ENCODE measurements at places on chromosomes 1 and 21.

DNA sequence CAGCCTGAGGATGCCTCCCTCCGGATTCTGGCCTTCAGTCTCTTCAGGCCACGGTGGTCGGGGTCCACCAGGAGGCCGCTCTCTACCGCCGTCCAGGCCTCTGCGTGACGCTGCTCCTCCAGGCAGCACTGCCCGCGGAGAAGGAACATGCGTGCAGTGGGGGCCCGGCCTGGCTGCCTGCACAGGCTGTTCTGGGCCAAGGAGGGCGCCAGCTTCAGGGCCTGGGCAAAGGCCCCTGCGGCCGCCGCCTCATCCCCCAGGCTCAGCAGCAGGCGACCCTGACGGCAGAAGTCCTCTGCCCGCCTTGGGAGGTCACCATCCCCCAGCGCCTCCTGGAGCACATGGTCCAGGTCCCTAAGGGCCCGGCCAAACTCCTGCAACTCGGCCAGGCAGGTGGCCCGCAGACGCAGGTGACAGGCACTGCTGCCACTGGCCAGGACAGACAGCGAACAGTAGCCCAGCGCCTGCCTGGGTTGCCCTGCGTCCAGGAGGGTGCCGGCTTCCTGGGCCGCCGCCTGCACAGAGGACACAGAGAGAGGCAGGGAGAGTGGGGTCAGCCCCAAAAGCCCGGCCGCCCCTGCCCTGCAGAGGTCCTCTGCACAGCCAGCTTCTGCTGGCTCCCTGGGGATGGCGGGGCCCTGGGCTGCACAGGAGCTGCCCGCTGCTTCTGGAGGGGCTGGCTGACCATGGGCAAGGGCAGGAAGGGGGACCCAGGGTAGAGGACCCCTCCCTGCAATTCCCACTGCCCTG, 8.7 kb upstream of the MMEL1 start:
- DNase-seq: no peak

DNA sequence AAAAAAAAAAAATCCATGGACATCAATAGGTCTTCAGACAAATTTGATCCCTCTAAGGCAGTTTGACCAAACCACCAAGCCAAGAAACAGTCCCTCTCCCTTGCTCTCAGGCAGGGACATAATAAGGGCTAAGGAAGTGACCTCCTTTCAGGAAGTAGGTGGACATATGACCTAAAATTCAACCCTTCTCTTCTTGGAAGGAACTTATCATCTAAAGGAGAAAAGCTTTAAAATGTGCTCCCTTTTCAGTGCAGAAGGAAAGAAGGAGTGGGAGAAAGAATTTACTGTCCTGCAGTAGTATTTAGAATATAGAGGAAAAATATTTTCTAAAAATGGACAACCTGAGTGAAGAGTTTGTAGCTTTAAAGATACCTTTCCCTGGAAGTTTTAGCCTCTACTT, 118.1 kb downstream of the DTL start:
- DNase-seq: no peak

GRCh38 chr1:78004719-78005447, at the start of gene DNAJB4:
TSS of gene DNAJB4 (plus strand) at chr1:78004939. CDS start at chr1:78005111, 172 bp downstream.
- DNase-seq: peak; percentile 12

DNA sequence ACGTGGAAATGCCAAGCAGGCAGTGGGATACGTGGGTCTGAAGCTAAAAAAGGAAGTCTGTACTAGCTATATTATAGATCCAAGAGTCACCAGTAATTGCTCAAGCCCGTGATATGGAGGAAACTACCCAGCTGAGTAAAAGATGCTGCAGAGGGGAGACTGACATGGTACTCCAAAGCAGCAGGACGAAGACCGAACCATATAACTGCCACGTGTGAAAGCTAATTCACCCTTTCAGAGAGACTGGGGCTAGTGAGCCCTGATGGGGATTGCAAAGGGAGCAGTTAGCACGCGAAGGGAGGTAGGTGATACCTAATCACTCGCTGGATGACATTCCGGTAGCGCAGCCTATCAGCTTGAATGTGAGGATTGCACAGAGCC, 316 bp downstream of the AP4B1 start:
- no peak for DNase-seq

DNA sequence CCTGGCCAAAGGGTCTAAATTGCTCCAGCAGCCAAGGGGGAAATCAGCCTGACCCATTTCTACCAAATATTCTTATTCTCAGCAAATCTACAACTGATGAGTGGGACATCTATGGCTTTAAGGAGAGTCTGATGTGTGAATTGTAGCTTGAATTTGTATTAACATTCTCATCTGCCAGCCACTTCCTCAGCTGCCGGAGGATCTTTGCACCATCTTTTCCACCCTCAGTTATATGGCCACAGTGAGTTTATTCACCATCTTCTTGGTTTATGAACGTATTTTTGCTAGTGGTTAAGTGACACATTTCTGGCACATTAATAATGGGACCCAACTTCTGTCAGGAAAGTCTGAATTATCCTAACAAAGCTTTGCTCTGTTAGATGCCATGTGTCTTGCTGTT, 69.6 kb downstream of the COLGALT2 start:
- no peak for DNase-seq

- no peak for DNase-seq
These were observed 442 bp upstream of the CSMD2 start for GRCh38 chr1:34165422-34165921.

DNA sequence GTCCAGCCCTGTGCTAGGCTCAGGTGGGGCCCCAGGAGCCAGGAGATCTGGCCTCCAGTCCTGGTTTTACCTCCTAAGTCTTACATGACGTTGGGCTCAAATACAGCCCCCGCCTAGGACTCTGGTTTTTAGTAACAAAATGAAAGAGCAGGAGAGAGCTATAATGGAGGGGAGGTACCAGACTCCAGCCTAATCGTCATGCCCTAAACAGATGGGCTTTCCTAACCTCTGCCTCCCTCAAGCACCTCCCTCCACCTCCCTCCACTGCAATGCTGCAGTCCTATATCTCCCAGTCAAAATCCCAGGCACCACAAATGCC, 28.6 kb downstream of the TTC39A start:
- DNase-seq: no peak

DNA sequence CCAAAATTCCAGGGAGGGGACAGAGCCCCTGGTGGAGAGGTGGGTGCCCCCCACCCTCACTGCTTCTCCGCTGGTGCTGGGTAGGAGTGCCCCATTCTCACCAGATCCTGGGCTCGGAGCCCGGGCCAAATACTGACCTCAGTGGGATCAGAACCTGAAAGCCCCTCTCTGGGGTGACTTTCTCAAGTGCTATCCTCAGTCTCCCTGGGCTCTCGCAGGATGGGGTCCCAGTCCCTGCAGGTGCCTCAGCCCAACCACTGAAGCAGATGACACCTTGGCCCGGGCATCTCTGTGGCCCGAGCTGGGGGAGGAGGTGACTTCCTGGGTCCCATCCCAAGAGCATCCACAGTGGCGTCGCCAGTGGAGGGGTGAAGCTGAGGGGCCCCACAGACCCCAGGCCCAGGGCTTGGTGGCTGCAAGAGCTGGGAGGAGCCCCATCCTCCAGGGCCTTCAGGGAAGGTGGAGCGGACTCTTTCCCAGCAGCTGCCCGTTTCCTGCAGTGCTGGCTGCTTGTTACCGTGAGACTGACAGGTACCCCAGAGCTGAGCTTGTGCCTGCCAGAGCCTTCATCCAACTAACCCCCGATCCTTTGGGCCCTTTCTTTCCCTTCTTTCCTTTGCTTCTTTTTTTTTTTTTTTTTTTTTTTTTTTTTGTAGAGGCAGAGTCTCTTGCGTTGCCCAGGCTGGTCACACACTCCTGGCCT, 3.9 kb upstream of the FNDC10 start:
- no peak for DNase-seq

DNA sequence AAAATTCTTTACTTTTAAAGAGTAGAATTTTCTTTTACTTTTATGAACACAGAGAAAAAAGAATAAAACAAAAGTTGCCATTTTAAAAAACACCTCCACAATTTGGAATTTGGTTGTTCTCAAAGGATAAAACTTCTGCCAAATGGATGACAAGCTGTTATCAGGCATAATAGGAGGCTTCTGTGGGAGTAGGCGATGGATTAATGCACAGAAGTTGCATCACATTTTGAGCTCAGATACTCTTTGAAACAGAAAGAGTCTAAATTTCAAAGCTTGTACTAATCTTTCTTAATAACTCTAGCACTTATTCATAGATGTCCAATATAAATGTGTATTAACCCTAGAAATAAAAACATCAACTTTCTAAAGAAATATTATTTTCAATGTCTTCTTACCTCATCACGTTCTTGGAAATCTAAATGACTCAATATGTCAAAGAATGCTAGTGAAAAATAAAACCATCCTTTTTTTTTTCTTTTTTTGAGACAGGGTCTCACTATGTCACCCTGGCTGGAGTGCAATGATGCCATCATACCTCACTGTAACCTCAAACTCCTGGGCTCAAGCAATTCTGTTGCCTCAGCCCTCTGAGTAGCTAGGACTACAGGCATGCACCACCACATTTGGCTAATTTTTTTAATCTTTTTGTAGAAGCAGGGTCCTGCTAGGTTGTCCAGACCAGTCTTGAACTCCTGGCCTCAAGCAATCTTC, 112.8 kb upstream of the USP25 start:
- DNase-seq: no peak

DNA sequence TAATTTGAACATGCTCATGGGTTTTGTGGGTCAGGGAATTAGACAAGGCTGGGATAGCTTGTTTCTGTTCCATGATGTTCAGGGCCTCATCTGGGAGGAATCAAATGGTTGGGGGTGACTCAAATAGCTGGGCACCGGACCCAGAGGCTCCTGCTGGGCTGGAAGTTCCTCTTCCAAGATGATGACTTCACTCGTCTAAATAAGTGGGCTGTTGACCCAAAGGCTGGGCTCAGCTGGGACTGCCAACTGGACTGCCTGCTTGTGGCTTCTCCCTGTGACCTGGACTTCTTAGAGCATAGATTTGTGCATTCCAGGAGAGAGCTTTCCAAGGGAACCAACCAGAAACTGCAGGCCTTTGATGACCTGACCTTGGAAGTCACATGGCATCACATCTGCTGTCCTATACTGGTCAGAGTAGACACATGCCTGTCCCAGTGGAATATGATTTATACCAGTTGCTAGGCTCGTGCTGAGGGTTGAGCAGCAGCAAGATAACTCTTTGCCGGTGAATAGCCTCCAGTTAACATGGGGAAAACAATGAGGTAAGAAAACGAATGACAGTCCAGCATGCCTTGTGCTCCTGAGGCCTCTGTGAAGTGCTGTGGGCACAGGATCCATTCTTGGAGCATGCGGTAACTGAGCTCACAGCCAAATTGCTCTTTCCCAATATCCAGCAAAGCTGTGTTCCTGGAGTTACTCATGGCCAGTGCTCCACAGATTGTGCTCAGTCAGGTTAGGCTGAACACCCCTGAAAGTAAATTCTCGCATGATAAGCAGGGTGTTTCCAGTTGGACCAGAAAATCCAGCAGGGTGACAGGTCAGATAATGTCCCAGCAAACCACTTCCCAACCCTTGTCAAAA, 272.9 kb upstream of the TMEM51 start:
- no peak for DNase-seq

DNA sequence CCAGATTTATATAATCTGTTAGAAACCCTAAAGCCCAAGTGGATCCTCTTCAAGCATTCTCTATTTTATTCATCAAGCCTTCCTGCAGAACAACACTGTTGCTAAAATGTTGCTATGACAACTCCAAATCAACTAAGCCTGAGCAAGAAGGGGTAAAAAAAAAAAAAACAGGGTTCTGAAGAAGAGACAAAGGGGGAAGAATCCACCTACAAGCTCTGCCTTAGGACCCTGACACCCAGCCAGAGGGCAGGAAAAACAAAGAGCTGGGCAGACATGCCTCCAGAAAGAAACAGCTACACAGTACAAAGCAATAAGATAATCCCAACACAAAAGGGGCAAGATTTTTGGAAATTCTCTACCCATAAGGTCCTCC, 1.3 kb downstream of the USF1 start:
- no peak for DNase-seq

DNA sequence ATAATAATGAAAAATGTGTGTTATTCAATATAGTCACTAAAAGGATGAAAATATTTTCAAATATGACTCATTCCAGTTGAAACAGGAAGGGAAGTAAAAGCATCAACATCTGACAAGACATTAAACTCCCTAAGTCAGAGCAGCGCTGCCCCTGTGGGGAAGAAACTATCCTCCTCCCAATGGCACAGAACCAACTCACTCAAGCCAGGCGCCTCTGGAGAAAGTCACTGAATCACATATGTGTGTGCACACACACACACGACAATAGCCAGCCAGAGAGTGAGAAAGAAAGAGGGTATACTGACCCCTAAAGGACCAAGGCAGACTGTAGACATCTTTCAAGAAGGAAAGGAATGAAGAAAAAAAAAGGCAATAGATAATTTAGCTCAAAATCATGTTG, 126.9 kb downstream of the SETD4 start:
- DNase-seq: no peak

- no peak for DNase-seq
These were observed 89.7 kb downstream of the SLC45A1 start for GRCh38 chr1:8407652-8408051.

- DNase-seq: no peak
These were observed 34.4 kb upstream of the OLIG2 start for GRCh38 chr21:32991361-32991760.

- DNase-seq: no peak
These were observed 37.0 kb downstream of the TBCE start for GRCh38 chr1:235404190-235404589.

GRCh38 chr1:189678779-189679178, 798.9 kb downstream of the BRINP3 start:
- DNase-seq: no peak

- no peak for DNase-seq
These were observed 32.6 kb downstream of the PTGFRN start for GRCh38 chr1:116942344-116942743.

DNA sequence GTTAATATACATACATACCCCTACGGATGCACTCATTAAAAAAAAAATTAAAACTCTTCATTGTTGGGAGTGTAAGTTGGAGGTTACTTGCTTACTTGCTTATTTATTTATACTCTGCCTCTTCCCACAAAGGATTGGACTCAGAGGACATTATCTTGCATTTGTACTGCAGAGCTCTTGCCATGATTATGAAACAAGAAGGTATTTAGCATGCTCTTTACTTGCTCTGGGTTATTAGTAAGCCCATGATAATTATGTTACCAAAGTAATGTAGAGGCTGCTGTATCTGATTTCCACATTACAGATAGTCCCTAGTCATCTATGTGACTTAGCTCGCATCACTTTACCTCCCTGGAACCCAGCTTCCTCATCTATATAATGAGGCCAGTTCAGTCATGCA, 355.1 kb upstream of the PTBP2 start:
- no peak for DNase-seq

DNA sequence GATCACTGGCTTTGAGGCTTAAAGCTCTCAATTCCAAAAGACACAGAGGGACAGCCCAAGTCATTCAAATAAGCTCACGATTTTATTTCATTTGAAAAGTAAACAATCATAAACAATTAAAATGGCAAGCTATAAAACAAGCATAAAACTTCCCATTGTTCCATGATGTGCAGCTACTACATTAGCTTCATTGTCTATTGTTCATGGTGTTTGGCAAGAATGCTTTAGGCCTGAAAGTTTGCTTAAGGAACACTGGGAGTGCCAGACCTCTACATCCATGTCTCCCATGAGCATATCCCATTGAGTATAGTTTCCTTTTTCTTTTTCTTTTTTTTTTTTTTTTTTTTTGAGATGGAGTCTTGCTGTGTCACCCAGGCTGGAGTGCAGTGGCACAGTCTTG, 286.1 kb upstream of the ESRRG start:
- DNase-seq: no peak

GRCh38 chr1:37477198-37477931, 3.0 kb downstream of the ZC3H12A start:
- DNase-seq: peak; percentile 82

- DNase-seq: no peak
These were observed 2.1 kb upstream of the PRRX1 start for GRCh38 chr1:170661646-170662411.

GRCh38 chr1:157142765-157143423, 4.7 kb upstream of the ETV3 start:
- DNase-seq: no peak

GRCh38 chr1:41500781-41501518, 16.5 kb upstream of the EDN2 start:
- no peak for DNase-seq

Measured in stimulated activated CD4-positive, alpha-beta T cell treated with anti-CD3 and anti-CD28 coated beads, Interleukin-4, amount 100 ng/mL, for 4 hours (primary cell).